ENCODE measurements at places on chromosomes 5 and 9.
A peak's percentile ranks its signal among the peaks of the same experiment; 100 is the strongest.

DNA sequence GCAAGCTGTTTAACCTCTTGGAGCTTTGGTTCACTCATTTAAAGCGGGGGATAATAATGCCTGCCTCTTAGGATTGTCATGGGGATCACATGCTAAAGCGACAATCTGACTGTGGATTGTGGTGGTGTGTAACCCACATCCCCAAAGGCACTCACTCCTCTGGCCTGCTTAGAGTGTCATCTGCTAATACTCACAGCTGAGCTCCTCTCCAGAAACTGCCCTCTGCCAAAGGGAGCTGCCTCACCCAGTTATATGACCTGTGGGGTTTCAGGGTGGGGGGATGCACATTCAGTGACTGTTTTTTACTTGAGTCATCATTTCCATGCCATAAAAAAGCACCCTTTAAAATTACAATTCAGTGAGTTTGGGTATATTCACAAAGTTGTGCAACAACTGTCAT is 110.0 kb upstream of the SPOCK1 start:
- no peak for DNase-seq

- DNase-seq = peak; percentile 66
These were observed 638 bp downstream of the MARCHF3 start for GRCh38 chr5:127029581-127030258.

DNA sequence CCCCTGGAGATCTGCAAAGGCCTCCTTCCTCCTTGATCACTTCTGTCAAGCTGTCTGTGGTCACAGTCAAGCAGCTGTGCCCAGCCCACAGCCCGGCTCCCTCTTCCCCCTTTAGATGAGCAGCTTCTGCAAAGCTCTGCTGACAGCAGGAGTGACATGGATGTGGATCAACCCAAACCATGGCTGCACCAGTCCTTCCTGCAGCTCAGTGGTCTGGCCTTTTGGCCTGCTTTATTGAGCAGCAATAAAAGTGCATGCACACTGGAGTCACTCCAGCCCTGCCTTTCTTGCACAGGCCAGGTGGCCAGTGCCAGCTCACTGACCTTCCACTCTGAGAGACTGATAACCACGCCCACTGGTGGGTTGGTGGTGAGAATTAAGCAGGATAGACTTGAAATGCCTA is 91.3 kb upstream of the OTULINL start:
- peak; percentile 50 for DNase-seq

GRCh38 chr5:76221311-76221710 is 138.1 kb downstream of the SV2C start:
- DNase-seq = no peak

DNA sequence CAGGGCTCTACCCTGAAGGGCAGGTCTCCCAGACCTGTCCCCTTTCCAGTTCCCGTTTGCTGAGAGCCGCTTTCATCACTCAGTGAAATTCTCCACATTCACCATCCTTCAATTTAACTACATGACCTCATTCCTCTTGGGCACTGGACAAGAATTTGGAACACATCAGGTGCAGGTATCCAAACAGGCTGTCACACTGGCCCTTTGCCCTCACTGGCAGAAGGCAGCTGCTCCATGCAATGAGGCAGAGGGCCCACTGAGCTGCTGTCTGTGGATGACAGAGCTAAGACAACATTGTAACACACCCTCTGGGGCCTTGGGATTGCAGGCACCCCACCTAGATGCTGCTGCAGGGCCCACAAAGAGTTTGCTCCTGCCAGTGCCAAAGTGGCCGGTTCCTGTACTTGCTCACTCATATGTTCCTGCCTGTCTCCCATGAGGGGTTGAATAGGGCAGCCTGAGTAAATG is 55.1 kb downstream of the ACTL7B start:
- peak; percentile 40 for DNase-seq
